Eye (tissue), 1 donor: ENCODE measurements at places on chromosomes 6 and 20.

DNA sequence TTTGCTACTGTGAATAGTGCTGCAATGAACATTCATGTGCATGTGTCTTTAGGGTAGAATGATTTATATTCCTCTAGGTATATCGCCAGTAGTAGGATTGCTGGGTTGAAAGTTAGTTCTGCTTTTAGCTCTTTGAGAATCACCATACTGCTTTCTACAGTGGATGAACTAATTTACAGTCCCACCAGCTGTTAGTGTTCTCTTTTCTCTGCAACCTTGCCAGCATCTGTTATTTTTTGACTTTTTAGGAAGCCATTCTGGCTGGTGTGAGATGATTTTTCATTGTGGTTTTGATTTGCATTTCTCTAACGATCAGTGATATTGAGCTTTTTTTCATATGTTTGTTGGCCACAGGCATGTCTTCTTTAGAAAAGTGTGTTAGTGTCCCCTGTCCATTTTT is 40.0 kb downstream of the PLG start:
- DNase-seq: no peak

DNA sequence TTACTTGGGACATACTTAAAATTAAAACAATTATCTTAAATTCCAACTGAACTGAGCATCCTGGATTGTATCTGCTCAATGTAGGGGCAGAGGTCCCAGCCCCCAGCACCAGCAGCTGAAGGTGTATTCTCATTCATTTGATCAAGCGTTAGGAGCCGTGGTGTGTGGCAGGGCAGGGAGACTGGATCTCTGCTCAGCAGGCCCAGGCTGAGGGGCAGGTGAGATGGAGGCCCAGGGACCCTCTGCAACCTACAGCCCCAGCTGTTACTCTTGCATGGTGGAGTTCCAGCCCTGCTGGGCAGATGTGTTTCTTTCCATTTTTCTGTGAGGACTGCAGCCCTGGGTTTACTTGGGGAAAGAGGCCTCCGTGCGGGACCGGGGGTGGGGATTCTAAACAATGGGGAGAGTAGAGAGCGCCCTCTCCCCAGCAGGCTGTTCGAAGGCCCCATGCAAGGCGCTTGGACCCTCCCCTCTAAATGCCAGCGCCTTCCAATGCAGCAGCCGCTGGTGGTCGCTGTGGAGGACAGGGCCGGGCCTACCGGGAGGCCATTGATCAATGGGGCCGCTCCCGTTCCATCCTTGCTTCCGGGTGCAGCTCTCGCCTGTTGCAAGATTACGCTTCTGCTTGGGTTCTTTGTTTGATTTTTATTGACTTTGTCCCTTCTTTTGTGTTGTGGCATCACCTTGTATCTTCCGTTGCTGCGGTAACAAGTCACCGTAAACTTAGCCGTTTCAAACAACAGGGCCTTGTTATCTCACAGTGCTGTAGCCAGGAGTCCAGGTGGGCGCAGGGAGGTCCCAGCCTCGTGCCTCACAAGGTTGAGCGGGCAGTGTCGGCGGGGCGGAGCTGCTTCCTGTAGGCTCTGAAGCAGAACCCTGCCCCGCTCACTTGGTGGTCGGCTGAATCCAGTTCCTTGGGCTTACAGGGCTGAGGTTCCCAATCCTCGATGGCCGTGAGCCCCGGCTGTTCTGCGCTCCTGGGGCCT is 134.8 kb upstream of the PHACTR3 start:
- peak; percentile 30 for DNase-seq

DNA sequence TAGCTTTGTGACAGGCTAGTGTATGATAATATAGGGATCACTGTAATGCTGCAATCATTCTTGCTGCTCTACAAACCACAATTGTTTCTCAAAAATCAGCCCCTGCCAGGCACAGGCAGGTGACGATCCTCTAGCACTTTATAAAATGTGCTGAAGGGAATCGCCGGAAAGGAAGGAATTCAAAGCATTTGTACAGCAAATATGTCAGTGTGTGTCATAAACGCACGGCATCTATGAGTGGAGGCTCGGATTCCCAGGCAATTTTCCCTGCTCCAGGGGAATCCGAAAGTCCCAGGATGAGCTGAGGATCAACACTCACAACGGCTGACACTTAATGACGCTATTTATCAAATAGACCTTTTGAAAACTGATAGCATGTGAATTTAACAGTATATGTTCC is 1.4 kb downstream of the PHACTR1 start:
- DNase-seq: peak; percentile 27

DNA sequence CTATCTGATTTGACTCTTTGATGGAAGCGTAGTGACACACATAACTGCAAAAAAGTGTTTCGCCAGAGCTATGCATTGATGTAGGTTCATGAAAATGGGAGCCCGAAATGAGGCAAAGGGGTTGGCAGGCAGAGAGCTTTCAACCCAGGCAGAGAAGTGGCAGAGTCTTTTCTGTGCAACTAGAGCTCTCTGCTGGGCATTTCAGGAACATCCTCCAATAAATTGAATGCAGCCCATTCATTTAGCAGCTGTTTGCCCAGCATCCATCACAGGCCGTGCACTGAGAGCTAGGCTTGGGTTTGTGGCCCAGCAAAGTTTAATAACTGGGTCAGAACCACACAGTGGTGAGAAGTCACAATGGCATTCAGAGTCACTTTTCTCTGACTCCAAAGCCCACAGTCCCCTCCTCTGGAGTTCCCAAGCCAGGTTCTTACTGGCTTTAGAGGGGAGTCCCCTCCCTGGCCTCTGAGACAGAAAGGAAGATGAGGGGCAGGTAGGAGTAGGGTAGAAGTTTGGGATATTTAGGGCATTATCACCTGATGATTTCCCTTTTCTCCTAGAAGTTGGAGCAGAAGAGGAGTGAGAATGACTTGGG is 31.8 kb upstream of the ELMO2 start:
- DNase-seq: peak; percentile 69

DNA sequence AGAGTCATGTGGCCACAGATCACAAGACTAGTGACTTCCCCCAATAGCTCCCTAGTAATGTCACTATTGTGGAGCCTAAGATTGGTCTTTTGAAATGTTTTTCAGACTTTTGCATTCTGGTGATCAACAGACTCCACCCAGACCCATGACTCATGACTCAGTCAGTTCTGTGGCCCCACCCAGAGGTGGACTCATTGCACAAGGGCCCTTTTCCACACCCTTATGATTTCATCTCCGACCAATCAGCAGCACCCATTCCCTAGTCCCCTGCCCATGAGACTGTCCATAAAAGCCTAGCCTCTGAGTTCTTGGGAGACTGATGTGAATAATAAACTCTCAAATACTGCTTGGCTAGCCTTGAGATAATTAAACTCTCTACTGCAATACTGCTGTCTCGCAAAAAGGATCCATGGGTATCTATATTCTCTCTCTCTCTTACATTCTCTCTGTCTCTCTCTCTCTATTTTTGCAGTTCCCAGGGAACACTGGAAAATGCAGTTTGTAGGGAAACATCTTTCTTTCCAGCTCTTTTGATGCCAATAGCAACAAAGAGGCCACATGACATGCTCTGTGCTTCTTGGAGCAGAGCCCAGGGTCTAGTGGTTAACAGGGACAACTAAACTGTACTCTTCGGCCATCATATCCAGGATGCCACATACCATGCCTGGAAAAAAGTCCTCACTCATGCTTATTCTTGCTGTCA is 71.3 kb upstream of the IYD start:
- no peak for DNase-seq

DNA sequence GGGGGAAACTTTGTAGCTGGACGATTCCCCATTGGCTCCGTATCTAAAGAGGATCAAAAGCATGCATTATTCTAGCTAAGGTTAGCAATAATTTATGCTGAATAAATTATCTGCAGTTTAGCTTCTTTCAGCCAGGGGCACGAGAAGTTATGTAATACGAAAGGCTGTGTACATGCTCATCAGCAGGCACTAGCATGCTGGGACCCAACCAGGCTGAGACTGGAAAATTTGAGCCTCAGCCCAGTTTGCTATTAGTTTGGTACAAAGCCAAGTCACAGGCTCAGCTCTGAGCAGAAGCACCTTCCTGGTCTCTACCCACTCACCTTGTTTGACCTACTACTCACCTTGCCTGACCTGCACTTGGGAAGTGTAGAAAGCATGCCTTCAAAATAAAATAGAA is 328.1 kb upstream of the ARID1B start:
- no peak for DNase-seq
